ENCODE measurements at places on chromosomes 6 and 20.

DNA sequence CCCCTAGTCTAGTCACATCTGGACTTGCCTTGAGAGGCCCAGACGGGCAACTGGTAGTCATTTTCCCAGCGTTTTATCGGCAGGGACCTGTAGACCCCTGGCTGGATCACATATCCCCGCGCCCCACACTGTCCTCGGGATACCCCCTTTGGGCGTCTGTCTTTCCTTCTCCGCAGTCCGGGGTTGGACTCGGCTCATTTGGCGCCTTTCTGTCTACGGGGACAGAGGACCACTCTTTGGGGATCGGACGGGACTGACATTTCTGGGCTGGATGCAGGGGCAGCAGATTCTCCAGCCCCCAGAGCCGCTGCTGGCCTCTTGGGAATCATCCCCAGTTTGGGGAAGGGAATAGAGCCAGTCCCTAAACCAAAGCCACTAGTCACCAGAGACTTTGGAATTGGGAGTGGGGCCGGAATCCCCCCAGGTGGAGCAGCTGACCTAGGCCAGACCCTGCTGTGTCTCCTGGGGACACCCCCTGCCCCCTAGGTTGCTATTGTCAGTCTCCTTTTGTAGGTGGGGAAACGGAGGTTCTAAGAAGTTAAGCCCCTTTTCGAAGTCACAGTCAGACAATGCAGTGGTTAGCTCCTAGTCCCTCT, 734 bp downstream of the FAM110A start:
- no peak for DNase-seq

- DNase-seq, result no peak
Observed at GRCh38 chr6:12578097-12578496, 138.5 kb upstream of the PHACTR1 start.

DNA sequence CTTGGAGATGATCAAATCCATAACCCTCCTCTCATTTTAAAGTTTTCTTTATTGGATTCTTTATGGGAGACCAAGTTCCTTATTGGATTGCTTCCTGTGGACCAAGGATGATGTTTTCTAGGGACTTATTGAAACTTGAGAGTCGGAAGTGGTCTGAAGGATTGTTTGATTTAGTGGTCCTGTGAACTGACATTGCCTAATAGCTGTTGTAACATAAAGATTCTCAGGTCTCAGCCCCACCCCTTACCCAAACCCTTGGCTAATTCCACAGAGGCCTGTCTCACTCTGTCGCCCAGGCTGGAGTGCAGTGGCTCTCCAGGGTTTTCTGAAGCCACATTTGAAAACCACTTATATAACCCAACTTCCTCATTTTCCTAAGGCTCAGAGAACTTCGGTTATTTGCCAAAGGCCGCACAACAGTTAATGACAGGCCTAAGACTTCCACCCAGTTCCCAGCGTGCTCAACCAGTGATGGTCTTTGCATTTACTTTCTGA, 77.0 kb downstream of the ATXN1 start:
- peak; percentile 25 for DNase-seq

GRCh38 chr6:161091972-161092701, 100.6 kb downstream of the MAP3K4 start:
- DNase-seq, result no peak

DNA sequence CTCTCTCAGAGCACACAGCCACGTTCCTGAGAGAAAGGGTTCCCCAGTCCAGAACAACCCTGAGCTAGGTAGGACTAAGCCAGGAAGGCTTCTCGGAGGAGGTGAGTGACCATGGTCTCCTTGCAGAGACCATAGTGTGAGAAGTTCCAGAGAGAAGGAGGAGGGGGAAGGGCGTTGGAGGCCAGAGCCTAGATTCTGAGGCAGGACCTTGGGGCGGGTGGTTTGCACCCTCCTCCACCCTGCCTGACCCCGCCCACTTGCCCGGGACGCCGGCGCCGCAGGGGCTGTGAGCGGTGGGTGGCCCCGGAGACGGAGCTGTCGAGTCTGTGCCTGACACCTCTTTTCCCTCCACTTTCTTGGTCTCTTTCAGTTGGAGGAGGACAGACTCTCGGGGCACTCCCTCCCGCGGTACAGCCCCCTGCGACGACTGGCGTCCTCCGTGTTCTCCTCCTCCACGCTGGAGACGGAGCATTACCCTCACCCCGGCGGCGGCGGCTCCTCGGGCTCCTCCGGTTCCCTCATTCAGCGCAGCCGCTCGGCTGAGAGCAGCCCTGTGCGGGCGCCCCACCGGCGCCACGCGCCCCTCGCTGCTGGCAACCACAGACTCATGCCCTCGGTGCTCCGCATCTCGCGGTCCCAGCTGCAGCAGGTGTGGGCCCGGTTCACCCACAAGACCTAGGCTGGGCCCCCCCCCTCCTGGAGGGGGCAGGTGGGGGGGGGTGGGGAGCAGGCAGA, 26.2 kb downstream of the TTBK1 start:
- DNase-seq, result no peak

GRCh38 chr20:11108102-11108810, 434.5 kb upstream of the JAG1 start:
- DNase-seq, result peak; percentile 27

GRCh38 chr6:163708466-163708865, 293.9 kb downstream of the QKI start:
- DNase-seq, result no peak

DNA sequence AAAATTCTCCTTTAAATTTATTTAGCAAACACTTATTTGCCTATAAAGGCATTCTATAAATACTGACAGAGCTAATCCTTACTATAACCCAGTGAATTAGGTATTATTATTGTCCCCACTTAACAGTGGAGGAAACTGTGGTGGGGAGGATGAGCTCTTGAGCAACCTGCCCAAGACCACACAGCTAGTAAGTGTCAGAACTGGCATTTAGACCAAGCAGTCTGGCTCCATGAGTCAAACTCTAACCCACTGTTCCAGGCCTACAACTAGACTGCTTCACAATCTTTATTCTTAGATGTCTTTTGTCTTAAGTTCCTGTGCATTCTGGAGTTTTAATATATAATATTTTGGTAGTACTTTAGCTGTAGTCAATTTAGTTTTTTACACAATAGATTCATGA, 530.8 kb downstream of the BCKDHB start:
- no peak for DNase-seq

DNA sequence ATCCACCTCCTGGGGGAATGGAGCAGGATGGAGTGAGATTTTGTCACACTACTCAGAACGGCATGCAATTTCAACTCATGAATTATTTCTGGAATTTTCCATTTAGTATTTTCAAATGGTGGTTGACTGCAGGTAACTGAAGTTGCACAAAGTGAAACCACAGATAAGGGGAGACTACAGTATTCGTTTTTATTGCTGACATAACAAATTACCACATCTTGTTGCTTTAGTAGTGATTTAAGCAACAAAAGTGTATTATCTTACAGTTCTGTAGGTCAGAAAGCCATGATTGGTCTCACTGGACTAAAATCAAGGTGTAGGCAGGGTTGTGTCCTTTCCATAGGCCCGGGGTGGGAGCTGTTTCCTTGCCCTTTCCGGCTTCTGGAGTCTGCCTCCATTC, 133.4 kb upstream of the B3GAT2 start:
- DNase-seq, result no peak

DNA sequence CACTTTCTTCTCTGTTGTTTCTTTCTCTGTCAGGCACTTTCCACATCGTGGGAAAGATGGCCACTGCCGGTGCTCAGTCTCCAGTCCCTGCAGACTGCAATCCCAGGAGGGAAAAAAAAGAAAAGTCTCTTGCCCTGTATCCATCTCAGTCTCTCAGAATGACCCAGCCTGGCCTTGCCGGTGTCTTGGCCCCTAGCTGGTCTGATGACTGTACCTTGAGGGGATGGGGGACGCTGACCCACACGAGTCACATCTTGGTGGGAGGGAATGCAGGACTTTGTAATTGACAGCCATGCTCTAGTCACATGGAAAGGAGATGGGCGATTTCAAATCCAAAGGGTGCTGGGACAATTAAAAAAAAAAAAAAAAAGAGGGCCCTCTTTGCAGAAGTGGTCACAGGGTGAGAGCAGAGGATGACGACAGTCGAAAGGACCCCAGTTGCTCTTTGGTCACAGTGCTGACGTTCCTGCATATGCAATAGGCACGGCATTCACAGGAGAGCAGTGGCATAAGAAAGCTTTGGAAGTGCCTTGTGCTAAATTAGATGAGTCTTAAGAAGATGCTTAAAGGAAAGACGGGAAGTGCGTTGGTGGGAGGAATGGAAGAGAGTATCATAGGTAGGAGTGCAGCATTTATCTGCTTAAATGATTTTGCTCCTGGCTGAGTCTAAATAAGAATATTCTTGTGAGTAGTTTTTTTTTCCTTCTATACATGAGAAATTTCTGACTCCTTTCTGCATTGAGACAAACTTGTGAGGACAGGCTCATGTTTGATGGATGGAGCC, 63.9 kb upstream of the AKAP12 start:
- DNase-seq, result no peak

DNA sequence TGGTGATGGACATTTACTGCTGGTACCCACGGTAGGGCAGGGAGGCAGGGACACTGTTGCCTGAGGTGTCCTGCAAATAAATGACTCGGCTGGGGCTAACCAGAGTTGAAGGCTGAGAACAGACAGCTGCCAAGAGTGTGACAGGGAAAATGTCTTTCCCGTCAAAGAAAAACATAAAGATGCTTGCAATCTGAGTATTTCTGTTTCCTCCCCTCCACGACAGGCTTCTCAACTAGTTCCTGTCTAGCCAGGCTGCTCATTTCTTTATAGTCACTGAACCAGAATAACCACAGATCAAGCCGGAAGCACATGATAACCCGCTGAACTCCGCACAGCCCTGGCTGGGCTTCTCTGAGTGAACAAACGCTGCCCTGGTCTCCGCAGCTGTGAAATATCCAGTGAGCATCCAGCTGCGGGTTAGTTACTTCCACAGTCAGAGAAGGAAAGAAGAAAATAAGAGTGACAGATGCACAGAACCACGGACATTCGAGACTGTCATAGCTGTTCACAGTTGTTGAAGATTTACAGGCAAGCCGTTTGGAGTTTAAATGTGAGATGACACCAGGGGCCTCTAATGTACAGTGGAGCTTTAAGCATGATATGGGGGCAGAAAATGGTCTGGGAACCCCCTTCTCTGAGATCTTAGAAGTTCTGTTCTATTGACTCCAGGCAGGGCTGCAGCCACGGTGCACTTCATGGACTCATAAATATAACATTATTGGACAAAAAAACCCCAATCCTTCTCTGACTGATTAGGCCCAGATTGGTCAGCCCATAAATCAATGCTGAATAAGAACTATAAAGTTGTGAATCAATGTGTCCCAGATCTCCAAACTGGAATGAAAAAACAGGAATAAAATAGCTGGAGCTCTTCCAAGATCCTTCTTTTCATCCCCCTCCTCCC, 299.9 kb upstream of the SUPT3H start:
- peak; percentile 62 for DNase-seq

GRCh38 chr6:56537223-56537770, 105.4 kb downstream of the DST start:
- DNase-seq, result no peak

DNA sequence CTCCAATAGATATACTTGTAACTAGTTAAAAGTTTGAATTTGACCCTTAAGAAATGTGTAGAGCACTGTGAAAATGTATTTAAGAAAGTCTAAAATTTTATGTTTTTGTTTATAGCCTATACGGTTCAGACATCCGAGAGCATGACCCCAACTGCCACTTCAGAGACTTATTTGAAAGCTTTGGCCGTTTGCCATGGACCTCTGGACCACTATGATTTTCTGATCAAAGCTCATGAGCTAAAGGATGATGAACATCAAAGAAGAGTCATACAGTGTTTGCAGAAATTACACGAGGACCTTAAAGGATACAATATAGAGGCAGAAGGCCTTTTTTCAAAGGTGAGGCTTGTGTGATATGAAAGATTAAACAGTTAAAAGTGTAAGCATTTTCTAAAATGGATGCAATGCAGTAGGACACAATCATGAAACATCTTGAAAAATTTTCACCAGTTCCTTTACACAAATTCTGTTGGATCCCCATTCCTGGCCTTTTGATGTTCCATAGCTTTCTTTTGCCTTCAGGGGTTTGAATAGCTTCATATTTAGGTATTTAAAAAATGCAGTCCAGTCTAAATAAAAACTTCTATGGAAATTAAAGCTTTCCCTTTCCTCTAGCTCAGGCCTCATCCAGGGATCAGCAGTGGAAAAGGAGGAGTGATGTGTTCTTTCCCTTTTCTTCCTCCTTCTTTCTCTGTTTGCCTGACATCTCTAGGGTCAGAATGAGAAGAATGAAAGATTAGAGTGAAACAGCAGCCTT, 29.0 kb downstream of the AFG1L start:
- no peak for DNase-seq

GRCh38 chr20:38355161-38356012, 9.1 kb downstream of the LBP start:
- DNase-seq, result no peak

GRCh38 chr20:19363476-19363875, 151.0 kb downstream of the SLC24A3 start:
- DNase-seq, result no peak

DNA sequence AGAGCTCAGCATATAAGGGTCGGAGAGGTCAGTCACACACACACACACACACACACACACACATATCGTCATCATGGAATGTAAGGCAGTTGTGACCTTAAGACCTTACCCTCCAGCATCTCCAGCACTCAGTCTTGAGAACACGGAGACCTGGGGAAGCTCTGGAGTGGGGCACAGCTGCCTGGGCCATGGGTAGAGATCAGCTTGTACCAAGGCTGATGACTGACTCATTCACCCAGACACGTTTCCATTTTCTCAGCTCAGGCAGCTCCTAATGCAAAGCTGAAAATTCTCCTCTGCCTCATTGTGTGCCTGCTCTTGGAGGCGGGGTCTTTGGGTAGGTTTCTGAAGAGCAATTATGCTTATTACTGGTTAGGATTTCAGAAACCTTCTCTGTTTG, 38.3 kb upstream of the PDYN start:
- DNase-seq, result no peak

- peak; percentile 51 for DNase-seq
Observed at GRCh38 chr20:46230801-46231282, 77.5 kb downstream of the CDH22 start.

DNA sequence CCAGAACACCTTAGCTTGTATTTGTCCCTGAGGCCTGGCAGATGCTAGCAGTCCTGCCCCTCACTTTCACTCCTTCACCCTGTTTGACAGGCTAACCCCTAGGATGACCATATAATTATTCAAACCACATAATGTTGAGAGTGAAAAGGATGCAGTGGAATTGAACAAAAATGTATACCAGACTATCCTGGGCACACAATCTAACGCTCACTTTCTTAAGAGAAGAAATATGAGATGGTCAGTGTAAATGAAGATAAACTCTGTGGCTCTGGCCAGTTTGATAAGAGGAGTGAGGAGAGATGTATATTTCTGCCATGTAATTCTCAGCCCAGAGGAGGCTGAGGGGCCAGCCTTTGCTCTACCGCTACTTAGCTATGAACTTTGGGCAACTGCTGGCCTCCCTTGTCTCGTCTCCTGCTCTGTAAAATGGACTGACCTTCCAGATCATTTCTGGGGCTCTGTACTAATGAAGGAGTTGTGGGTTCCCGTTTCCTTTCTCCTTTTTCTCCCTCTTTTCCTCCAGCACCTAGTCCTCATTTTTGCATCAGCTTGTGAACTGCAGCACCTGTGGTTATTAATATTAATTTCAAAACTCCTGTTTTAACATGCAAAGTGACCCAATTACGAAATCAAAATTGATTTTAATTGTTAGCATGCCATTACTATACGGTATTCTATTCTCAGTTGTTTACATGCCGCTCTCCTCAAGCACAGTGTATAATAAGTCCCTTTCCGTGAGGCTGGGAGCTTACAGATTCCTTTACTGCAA, 92.5 kb upstream of the IYD start:
- no peak for DNase-seq

GRCh38 chr20:64082126-64082731, 2.0 kb downstream of the LKAAEAR1 start:
- DNase-seq, result no peak

- no peak for DNase-seq
Observed at GRCh38 chr20:35648836-35649235, 15.9 kb downstream of the CPNE1 start.

GRCh38 chr6:148934539-148934938, 187.7 kb downstream of the UST start:
- peak; percentile 47 for DNase-seq

Measured in right hindlimb (tissue), 1 donor.